ENCODE measurements at places on chromosomes 7 and 10. TPM values are rescaled to one million over a fixed set of nuclear protein-coding genes. Genes with fewer than 3 reads are reported as not detected.

The LEP gene
- total RNA-seq, result not detected

The CALHM3 gene
- total RNA-seq, result not detected

The CFAP69 gene
- 0.69 TPM for total RNA-seq

The HOXA9 gene
- not detected for total RNA-seq

GRCh38 chr10:124604214-124605000 is 139.8 kb downstream of the FAM53B start:
- no peak overlapping the region for H3K27ac ChIP-seq
- H3K4me1 ChIP-seq, result no peaks in the 10 kb centered on the region
- H3K27me3 ChIP-seq, result no peaks in the 10 kb centered on the region
- DNase-seq, result no peak

The ZP3 gene
- 12.2 TPM for total RNA-seq

DNA sequence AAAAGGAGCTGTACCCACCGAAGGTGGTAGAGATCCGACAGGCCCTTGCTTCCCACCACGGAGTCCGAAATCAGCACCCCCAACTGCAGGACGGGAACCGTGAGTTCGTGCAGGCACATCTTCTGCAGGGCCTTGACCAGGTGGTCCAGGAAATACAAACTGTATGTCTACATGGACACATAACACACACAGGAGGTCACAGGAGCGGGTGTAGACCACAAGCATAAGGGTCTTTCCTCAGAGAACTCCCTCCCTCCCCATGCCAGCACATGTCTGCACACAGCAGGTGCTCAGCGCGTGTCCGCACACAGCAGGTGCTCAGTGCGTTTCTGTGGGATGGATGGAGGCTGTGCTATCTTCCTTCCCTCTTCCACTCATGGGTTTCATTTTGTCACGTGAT is 69.7 kb downstream of the CFAP46 start:
- peaks cover 8% of the 10 kb centered on the region for H3K27me3 ChIP-seq
- no peaks in the 10 kb centered on the region for H3K4me1 ChIP-seq
- no peak overlapping the region for H3K4me3 ChIP-seq
- no peak overlapping the region for H3K27ac ChIP-seq
- DNase-seq, result no peak

GRCh38 chr10:33139181-33139646 is 181.2 kb upstream of the ITGB1 start:
- peak; percentile 87 for DNase-seq
- no peaks in the 10 kb centered on the region for H3K27me3 ChIP-seq
- peaks cover 78% of the 10 kb centered on the region for H3K4me1 ChIP-seq
- H3K36me3 ChIP-seq, result no peaks in the 10 kb centered on the region
- H3K4me3 ChIP-seq, result peak overlapping the region; percentile 59

The ZNF33B gene
- total RNA-seq, result 5.8 TPM

DNA sequence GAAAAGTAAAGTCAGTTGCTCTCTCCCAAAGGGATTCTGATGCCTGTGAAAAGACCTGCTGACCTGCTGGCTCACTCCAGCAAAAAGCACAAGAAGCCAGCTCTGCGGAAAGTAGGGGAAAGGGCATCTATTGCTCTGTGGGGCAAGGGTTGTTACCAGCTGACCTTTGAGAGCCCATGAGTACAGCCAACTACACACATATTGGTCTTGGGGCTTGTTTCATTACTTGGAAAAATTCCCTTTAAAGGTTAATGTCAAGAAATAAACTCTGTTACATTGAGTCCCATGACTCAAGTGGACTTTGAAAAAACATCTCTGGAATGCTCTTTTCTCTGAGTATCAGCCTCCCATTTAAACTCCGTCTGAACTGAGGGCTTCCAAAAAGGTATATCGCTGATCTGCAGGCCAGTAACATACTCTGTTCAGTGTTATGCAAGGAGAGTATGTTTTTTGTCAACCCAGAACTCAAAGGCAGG is 53.2 kb downstream of the PANK1 start:
- no peak overlapping the region for H3K27ac ChIP-seq
- no peak overlapping the region for H3K4me3 ChIP-seq
- no peaks in the 10 kb centered on the region for H3K36me3 ChIP-seq
- H3K4me1 ChIP-seq, result no peaks in the 10 kb centered on the region

The AGAP6 gene
- total RNA-seq, result 13.8 TPM

DNA sequence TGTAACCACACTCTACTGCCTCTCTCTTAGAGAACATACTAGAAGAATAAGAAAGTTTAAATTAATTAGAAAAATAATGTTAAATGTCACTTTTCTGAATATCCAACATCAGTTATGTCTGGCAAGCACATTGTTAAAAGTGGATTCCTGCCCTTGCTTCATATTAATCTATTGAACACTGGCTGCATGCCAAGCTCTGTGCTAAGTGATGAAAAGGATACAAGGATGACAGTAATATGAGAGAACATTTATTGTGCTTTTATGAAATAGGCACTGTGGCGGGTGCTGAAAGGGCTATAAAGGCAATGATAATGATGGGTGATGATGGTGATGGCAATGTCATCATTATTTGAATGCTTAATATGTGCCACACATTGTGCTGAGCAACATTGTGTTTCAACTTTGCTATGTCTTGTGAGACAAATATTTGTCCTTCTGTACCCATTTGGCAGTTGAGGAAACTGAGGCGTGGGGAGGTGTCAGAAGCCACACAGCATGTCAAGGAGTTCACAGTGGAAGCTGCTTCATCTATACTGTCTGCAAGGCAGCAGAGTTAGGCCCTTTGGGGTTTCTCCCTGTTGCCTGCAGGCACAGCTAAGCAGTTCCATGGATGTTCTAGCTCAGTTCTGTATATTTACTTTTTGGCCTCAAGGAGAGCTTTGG is 64.2 kb upstream of the RAPGEF5 start:
- H3K4me3 ChIP-seq, result no peak overlapping the region
- no peaks in the 10 kb centered on the region for H3K27me3 ChIP-seq
- H3K4me1 ChIP-seq, result no peaks in the 10 kb centered on the region
- DNase-seq, result no peak
- no peak overlapping the region for H3K27ac ChIP-seq

DNA sequence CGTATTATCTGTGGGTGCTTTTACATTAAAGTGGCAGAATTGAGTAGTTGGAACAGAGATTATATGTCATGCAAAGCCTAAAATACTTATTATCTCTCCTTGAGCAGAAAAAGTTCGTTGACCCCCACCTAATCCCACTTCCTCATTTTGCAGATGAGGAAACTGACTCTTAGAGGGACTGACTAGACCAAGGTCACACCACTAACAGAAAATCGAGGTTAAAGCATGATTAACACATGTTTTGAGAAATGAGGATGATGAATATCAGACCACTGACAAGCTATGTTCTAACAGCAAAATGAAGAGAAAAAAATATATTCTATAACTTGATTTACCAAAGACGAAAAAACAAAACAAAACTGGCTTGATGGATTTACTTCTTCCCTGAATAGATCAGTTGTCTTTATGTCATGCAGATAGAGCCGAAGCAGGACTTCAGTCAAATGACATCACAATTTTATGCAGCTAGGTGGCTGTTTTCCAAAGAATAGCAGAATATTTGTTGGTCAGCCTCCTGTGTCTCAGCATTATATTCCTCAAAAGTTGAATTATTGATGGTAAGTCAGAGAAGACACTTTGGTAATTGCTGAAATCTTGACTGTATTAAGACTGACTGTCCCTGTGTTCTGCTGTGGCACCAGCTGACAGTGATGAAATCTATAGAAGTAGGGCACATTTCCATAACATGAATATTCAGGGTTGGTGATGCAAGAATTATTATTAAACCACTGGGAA is 24.2 kb upstream of the SMIM30 start:
- peaks cover 17% of the 10 kb centered on the region for H3K27me3 ChIP-seq
- DNase-seq, result no peak
- no peak overlapping the region for H3K27ac ChIP-seq
- H3K4me1 ChIP-seq, result no peaks in the 10 kb centered on the region
- no peaks in the 10 kb centered on the region for H3K36me3 ChIP-seq

GRCh38 chr10:109972372-109973001 is 35.3 kb upstream of the ADD3 start:
- peaks cover 2% of the 10 kb centered on the region for H3K27me3 ChIP-seq
- DNase-seq, result no peak
- H3K36me3 ChIP-seq, result no peaks in the 10 kb centered on the region

The TAS2R5 gene
- 0.83 TPM for total RNA-seq

DNA sequence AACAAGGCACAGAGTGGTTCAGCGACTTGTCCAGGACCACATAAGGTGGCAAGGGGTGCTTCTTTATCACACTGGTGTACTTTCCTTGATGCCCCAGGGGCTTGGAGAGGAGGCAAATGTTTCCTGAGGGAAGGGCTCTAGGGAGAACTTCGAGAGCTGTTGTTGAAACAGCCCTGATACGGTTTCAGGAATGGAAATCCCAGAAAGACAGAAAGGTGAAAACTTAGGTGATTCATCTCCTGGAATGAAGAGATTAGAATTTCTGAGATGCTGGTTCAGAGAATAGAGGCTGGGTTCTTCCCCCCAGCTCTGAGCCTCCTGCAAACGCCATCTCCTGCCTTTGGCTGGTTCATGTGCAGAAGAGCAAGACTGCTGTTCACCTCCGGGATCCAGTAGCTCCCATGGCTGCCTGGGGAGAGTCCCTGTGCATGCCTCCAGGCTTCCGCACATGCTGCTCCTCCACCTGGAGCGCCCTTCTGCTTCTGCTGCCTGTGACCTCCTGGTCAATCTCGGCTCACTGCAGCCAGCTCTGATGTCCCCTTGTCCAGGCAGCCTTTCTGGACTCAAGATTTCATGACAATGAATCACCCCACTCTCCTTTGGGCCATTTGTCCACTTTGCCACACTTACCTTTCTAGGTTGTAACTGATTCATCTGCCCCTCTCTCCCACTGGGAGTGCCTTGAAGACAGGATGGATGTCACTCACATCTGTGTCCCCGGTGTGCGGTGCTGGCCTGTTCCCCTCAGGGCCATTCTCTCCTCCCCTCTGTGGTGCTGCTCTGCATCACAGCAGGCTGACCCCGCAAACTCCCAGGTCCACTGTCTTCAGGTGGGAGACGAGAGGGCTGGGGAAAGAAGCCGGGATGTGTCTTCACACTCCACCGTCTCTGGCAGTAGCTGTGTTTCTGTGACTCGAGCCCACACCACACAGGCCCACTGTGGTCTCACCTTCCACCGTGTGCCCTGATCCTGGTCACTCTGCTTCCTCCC is 3.6 kb upstream of the CDH23 start:
- no peaks in the 10 kb centered on the region for H3K36me3 ChIP-seq
- no peak overlapping the region for H3K4me3 ChIP-seq
- no peaks in the 10 kb centered on the region for H3K4me1 ChIP-seq

- no peaks in the 10 kb centered on the region for H3K27me3 ChIP-seq
- no peak for DNase-seq
- no peaks in the 10 kb centered on the region for H3K4me1 ChIP-seq
- no peaks in the 10 kb centered on the region for H3K36me3 ChIP-seq
Measured at GRCh38 chr10:85319826-85320225, 991.4 kb downstream of the CCSER2 start.

The POU6F2 gene
- total RNA-seq, result not detected

DNA sequence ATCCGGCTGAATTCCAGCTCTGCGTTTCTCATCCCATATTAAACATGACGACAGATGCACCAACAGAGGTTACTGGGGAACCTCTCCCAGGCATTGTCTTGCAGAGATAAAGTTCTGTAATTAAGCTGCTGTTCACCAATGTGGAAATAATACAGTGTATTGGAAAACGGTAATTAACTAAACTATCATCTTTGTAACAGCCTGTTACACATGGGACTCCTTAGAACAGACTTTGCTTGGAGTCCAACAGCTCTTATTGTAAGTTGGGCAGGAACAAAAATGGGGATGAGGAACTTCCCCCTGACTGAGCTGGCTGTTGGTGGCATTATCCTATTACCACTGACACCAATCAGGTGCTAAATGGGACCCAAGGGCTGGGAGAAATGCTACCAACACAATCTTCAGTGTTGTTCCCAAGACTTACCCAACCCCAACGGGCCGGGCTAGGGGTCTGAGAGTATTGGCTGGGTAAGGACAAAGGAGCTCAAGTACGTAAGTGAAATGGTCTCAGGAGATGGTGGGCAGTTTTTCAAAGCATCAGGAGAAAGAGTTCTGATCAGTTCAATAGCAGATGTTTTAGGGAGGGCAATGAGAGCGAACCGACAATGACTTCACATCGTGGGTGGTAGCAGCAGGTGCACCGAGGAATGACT is 759.4 kb downstream of the GRID1 start:
- H3K36me3 ChIP-seq, result no peaks in the 10 kb centered on the region
- no peak for DNase-seq
- no peak overlapping the region for H3K4me3 ChIP-seq
- no peak overlapping the region for H3K27ac ChIP-seq

The GNAT3 gene
- not detected for total RNA-seq

The AKR1E2 gene
- total RNA-seq, result 6.1 TPM

DNA sequence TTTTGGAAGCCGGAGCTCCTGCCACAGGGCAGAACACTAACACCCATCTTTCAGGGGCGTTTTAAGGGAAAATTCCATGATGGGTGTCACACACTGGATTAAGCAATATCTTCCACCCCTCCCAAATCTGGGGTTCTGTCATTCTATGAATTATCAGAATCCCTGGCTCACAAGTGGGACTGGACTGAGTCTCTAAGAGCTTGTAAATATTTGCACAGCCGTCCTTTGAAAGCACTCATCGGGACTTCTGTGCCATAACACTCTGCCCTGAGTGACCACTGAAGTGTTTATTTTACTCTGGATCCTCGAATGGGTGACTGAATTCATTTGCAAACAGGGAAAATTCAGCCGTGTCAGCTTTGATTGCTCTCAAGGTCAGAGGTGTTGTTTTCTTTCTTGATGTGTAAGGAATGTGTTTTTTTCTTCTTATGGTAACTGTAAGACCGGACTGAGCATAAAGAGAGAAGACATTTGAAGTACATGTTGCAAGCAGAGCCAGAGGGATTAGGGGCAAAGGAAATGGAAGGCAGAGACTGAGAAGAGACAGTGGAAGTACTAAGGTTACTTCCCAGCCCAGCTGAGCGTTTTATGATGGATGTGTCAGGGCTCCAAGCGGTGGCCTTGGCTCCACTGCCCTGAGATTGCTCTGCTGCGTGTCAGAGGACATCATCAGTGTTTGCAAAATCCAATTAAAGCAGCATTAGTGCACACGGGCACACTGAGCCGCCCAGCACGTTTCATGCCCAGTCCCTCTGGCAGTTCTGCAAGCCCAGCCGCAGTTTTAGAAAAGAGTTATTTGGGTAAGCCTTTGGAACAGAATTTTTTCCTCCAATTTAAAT is 17.7 kb upstream of the GTPBP4 start:
- peaks cover 6% of the 10 kb centered on the region for H3K4me1 ChIP-seq
- peaks cover 10% of the 10 kb centered on the region for H3K27me3 ChIP-seq
- H3K4me3 ChIP-seq, result no peak overlapping the region

DNA sequence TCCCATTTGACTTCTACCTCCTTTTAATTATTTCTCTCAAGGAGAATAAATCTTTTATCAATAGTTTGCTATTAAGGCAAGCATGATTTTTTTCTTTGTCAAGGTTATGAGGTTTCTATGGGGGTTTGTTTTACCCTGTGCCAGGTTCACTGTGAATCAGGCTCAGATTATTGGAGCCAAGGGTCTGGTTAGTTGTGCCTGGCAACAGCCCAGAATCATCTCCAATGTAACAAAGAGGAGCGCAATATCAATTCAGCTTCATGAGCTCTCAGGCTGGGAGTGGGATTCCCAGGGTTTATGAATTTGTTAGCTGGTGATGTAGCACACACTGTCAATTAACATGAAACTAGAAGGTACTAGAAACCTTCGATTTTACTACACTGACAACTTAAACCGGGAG is 73.2 kb downstream of the AASS start:
- DNase-seq, result no peak
- no peak overlapping the region for H3K27ac ChIP-seq
- H3K4me3 ChIP-seq, result no peak overlapping the region
- no peaks in the 10 kb centered on the region for H3K27me3 ChIP-seq
- H3K4me1 ChIP-seq, result no peaks in the 10 kb centered on the region

- no peak overlapping the region for H3K4me3 ChIP-seq
- H3K27me3 ChIP-seq, result no peaks in the 10 kb centered on the region
- no peak for DNase-seq
- H3K36me3 ChIP-seq, result peaks cover 11% of the 10 kb centered on the region
- no peak overlapping the region for H3K27ac ChIP-seq
Measured at GRCh38 chr10:96842896-96843723, 11.0 kb downstream of the LCOR start.
